Esophagus muscularis mucosa (tissue), 4 donors: ENCODE measurements at places on chromosomes 7 and 10. TPM values are rescaled to one million over a fixed set of nuclear protein-coding genes. Genes with fewer than 3 reads are reported as not detected.

ZSCAN21 gene
- total RNA-seq = 12.9 TPM

NRP1 gene
- total RNA-seq = 36.5 TPM

PKD2L1 gene
- total RNA-seq = not detected

MALRD1 gene
- 0.52 TPM for total RNA-seq

PIP gene
- total RNA-seq = not detected

NACAD gene
- total RNA-seq = 7.5 TPM

MPLKIP gene
- total RNA-seq = 45.8 TPM

TUBAL3 gene
- total RNA-seq = not detected

SLC12A9 gene
- total RNA-seq = 26.0 TPM

STK32C gene
- 10.9 TPM for total RNA-seq

TAS2R5 gene
- total RNA-seq = 1.2 TPM

CDHR1 gene
- under 0.01 TPM for total RNA-seq

CDNF gene
- total RNA-seq = 0.83 TPM

NUTM2E gene
- not detected for total RNA-seq

CYP2C19 gene
- not detected for total RNA-seq

SPDYE2B gene
- not detected for total RNA-seq

SPRN gene
- not detected for total RNA-seq

CYP3A5 gene
- 0.91 TPM for total RNA-seq
